Type B pancreatic cell (in vitro differentiated cells): ENCODE measurements at places on chromosomes 7 and 10.

DNA sequence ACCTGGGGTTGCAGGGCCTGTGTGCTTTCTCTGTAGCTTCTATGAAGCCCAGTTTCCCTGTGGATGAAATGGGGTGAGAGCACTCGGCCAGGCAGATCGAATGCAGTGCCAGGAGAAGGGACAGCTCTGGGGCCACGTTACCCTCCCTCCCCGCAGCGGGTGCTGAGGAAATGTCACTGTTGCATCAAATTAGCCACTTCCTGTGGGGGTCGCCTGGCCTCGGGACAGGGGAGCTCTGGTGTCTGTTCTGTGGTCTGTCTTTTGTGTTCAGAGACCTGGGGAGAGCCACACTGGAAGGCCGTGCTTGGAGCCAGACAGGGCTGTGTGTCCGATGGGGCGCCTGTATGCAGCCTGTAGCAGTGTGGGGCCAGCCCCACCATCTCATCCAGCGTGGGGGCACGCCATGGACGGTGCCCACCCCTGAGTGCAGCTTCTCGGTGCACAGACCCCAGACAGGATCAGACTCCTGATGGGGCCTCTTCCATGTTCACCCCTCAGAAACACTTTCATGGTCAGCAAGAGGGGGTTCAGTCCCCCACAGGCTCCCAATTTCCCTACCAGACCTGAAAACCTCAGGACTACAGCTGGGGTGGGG is 13.6 kb downstream of the TTYH3 start:
- H3K4me1 ChIP-seq: peaks cover 12% of the 10 kb centered on the region
- DNase-seq: no peak
- no peak overlapping the region for H3K4me3 ChIP-seq
- H3K27ac ChIP-seq: peak overlapping the region; percentile 53

- DNase-seq: no peak
- H3K27ac ChIP-seq: no peak overlapping the region
- H3K4me3 ChIP-seq: peak overlapping the region; percentile 76
- H3K27me3 ChIP-seq: peaks cover 26% of the 10 kb centered on the region
- no peaks in the 10 kb centered on the region for H3K36me3 ChIP-seq
- peaks cover 6% of the 10 kb centered on the region for H3K4me1 ChIP-seq
These were observed 1.8 kb downstream of the EPHB6 start for GRCh38 chr7:142856565-142857245.

DNA sequence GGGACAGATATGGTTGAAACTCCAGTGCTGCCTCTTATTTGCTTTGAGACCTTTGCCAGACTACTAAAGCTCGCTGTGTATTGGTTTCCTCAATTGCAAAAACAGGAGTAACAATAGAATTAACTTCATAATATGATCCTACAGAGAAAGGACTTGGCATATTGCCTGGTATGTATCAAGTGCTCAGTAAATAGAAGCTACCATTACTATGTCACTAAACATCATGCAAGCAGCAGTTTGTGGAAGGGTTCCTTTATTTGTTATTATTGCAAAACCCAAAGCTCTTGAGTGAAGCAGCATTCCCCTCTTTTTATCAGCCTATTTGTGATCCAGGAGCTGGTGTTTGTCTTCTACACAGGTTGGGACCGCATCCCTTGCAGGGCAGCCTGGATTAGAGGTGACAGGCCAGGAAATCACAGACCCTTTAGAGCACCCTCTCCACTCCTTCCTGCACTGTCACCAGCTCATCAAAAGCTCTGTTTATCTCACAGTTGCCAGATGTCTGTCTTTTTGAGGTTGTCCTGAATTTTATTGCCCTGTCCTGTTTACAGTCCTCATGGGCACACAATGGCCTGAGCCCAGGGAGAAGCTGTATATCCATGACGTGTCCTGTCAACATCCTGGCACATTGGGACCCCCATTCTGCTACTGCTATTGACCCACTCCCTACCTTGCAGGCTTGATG is 121.5 kb downstream of the SNX10 start:
- DNase-seq: no peak
- H3K27ac ChIP-seq: no peak overlapping the region
- peaks cover 5% of the 10 kb centered on the region for H3K4me1 ChIP-seq
- peaks cover 8% of the 10 kb centered on the region for H3K27me3 ChIP-seq
- no peaks in the 10 kb centered on the region for H3K36me3 ChIP-seq
- H3K4me3 ChIP-seq: no peak overlapping the region

DNA sequence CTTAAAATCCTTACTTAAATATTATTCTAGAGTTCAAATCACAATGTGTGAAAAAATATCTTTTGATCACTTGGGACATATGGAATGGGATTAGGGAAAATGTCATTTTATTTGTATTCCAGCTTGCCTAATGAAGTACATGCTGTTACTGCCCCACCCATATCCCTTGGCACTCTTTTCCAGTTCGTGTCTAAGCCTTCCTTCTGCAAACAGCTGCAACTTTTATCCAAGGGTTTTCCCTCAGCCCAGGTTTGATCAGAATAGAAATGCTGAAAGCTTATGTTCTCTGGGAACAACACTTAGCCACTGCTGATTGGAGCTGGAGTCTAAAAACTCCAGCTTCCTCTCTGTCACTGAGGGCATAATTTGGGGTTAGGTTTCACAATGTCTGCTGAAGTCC is 214.1 kb upstream of the FAM3C start:
- no peaks in the 10 kb centered on the region for H3K36me3 ChIP-seq
- H3K27ac ChIP-seq: no peak overlapping the region
- H3K27me3 ChIP-seq: no peaks in the 10 kb centered on the region
- H3K4me3 ChIP-seq: no peak overlapping the region
- peaks cover 4% of the 10 kb centered on the region for H3K4me1 ChIP-seq
- no peak for DNase-seq

GRCh38 chr10:6120691-6121090 is 31.9 kb downstream of the RBM17 start:
- H3K27ac ChIP-seq: no peak overlapping the region
- no peaks in the 10 kb centered on the region for H3K27me3 ChIP-seq
- DNase-seq: no peak
- no peak overlapping the region for H3K4me3 ChIP-seq

- H3K4me1 ChIP-seq: peaks cover 6% of the 10 kb centered on the region
- no peak overlapping the region for H3K27ac ChIP-seq
- H3K4me3 ChIP-seq: no peak overlapping the region
- no peaks in the 10 kb centered on the region for H3K27me3 ChIP-seq
These were observed 40.3 kb downstream of the PPIF start for GRCh38 chr10:79387466-79387973.
